ENCODE measurements at places on chromosomes 7 and 10.

GRCh38 chr10:13340626-13341376 is 7.3 kb downstream of the SEPHS1 start:
- H3K4me3 ChIP-seq, result no peak overlapping the region
- no peak overlapping the region for H3K27ac ChIP-seq
- no peaks in the 10 kb centered on the region for H3K36me3 ChIP-seq
- DNase-seq, result no peak

DNA sequence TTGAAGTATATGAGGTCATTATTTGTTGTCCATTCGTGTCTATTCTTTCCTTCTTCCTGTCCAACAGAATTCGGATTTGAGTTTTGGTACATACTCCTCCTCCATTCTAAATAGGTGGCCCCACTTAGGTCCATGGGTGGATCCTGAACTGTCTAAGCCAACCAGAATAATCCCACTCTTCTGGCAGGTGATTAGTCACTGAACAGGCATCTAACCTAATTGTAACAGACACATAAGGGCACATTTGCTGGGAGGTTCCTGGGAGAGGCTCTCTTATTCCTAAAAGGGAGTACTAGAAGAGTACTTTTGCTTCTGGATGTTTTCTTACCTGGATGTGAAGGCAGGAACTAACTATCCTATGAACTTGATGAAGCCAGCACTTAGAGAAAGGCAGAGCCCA is 16.8 kb downstream of the LRRC72 start:
- H3K4me1 ChIP-seq, result no peaks in the 10 kb centered on the region
- no peak overlapping the region for H3K27ac ChIP-seq
- no peak overlapping the region for H3K4me3 ChIP-seq
- no peak for DNase-seq
- no peaks in the 10 kb centered on the region for H3K27me3 ChIP-seq
- no peaks in the 10 kb centered on the region for H3K36me3 ChIP-seq

GRCh38 chr7:157753713-157754415 is 417.1 kb downstream of the DNAJB6 start:
- no peak overlapping the region for H3K4me3 ChIP-seq
- no peak overlapping the region for H3K27ac ChIP-seq
- H3K4me1 ChIP-seq, result peaks cover 3% of the 10 kb centered on the region
- H3K36me3 ChIP-seq, result no peaks in the 10 kb centered on the region

- H3K36me3 ChIP-seq, result no peaks in the 10 kb centered on the region
- H3K4me1 ChIP-seq, result no peaks in the 10 kb centered on the region
- no peaks in the 10 kb centered on the region for H3K27me3 ChIP-seq
- DNase-seq, result no peak
These were observed 521.4 kb upstream of the SEMA3D start for GRCh38 chr7:85708221-85708620.

DNA sequence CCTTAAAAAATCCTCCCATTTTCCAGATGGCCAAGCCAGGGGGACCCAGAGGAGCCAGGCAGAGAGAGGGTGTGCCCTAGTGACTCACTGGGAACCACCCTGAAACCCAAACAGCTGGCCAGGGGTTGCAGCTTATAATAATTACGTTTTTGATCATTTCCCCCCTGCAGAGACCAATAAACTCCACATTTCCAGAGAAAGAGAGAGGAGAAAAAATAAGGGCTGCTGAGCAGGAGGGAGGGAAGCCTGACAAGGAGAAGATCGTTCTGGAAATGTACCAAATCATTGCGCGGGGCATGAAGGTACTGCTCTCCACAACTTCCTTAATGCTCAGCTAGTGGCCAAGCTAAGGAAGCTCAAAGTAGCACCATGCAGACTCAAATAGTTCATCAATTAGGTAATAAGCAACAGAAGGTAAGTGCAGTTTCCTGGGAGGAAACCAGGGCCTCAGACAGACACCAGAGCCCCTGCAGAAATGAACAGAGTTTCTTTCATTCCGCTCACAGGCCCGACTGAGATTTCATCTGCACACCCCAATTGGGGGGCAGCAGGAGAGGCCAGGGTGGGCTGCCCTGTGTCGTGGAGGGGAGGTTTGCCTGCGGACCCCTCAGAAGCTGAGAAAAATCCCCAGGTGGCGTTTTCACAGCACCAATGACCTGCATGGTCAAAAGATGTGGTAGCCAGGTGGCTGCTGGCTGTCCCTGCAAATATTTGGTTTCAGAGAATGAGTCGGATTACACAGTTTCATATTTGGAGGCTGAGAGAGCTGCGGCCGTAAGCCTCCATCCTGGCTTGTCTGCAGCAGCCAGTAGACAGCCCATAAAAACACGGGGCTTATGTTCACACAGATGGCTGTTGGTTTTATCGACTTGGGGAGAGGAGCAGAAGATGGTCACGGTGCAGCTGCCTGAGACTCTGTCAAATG is 153.2 kb upstream of the LYZL2 start:
- peaks cover 10% of the 10 kb centered on the region for H3K27me3 ChIP-seq
- DNase-seq, result no peak
- peaks cover 3% of the 10 kb centered on the region for H3K4me1 ChIP-seq
- no peaks in the 10 kb centered on the region for H3K36me3 ChIP-seq

DNA sequence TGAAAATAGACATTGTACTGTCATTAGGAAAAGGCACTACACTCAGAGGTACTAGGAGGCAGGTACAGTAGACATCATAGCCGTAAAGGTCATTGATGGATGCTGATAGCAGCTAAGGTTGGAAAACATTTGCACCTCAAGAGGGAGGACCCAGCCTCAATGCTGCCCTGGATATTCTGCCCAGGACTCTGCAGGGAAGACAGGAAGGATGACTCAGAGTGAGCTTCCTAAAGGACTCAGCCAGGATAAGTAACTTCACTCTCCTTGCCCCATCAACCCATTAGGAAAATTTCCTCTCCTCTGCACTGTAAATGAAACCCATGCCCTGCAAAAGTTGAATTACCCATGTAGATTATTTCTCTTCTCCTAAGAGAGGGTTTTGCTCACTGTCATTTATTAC is 617.9 kb upstream of the MKI67 start:
- no peaks in the 10 kb centered on the region for H3K27me3 ChIP-seq
- H3K4me3 ChIP-seq, result no peak overlapping the region
- no peak for DNase-seq
